HepG2 (cell line): ENCODE measurements at places on chromosomes 6 and 20. TPM values are rescaled to one million over a fixed set of nuclear protein-coding genes. Genes with fewer than 3 reads are reported as not detected.

BEND3 gene
- 1.4 and 1.9 TPM in 2 replicates for polyA plus RNA-seq

FAM209A gene
- 0.36 and 0.51 TPM in 2 replicates for polyA plus RNA-seq

EBF4 gene
- 2.2 and 5.2 TPM in 2 replicates for polyA plus RNA-seq

MUC21 gene
- polyA plus RNA-seq: not detected in 2 replicates

AKAP7 gene
- 2.5 and 3.6 TPM in 2 replicates for polyA plus RNA-seq

SLC16A10 gene
- polyA plus RNA-seq: 4.5 and 8.2 TPM in 2 replicates

DHX16 gene
- polyA plus RNA-seq: 57.0 and 73.4 TPM in 2 replicates

FOXF2 gene
- polyA plus RNA-seq: not detected in 2 replicates

MYCT1 gene
- polyA plus RNA-seq: not detected in 2 replicates

SALL4 gene
- 1.5 and 1.8 TPM in 2 replicates for polyA plus RNA-seq

MKKS gene
- polyA plus RNA-seq: 29.7 and 34.5 TPM in 2 replicates

CMTR1 gene
- polyA plus RNA-seq: 19.7 and 23.4 TPM in 2 replicates

SLC44A4 gene
- polyA plus RNA-seq: 3.5 and 3.6 TPM in 2 replicates

RNF182 gene
- not detected in 2 replicates for polyA plus RNA-seq

DNAH8 gene
- polyA plus RNA-seq: not detected in 2 replicates
